NCI-H1092 (cell line): ENCODE measurements at places on chromosomes 12 and 14.

- DNase-seq = no peak
These were observed 54.6 kb downstream of the CDC42BPB start for GRCh38 chr14:103002578-103003350.

- no peak for DNase-seq
These were observed 31.3 kb downstream of the CYP46A1 start for GRCh38 chr14:99715266-99716000.

DNA sequence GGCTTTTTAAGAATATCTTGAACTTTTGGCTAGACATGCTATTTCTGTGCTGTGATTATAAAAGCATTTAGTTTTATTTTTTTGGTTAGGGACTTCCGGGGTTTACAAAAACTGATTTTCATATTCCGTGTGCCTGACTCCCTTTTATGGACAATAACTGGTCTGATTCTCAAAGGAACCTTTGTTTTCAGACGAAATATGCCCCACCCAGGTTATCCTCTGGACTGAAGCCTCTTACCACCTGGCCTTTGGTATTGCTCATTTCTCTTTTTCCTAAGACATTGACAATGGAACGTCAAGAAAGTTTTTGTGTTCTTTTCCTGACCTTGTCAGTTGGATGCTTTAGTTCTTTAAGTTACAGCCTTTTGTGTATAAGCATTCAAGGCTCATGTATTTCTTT, 10.8 kb downstream of the TIGAR start:
- DNase-seq = no peak

DNA sequence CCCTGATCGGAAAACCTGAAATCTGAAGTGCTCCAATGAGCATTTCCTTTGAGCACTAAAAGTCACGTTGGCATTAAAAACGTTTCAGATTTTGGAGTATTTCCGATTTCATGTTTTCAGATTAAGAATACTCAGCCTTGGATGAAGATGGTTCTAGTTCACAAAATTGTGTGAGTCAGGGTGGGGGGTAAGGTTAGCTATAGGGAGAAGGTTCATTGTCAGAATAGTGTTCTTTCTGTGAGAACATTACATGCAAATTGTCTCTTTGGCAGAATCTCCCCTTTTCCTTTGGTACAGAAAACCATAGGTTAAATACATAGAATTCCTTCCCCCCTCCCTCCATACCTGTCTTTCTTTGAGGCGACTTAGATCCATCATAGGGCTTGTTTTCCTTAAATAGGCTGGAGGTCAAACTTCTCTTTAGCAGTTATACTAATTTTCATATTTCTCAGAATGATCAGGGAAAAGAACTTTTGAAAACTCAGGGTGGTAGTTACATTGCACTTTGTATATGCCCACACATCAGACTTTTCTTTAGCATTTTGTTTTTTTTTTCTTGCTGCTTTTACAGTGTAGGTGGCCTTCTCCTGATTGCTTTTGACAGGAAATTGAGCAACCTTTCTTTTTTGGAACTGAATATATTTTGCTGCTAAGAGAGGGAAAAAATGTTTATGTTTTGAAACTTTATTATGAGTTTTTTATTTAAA, 503.5 kb downstream of the PCNX1 start:
- no peak for DNase-seq

- DNase-seq = no peak
These were observed 86.0 kb downstream of the FAR2 start for GRCh38 chr12:29234965-29235626.

- no peak for DNase-seq
These were observed 109.3 kb downstream of the ETV6 start for GRCh38 chr12:11758510-11759493.

DNA sequence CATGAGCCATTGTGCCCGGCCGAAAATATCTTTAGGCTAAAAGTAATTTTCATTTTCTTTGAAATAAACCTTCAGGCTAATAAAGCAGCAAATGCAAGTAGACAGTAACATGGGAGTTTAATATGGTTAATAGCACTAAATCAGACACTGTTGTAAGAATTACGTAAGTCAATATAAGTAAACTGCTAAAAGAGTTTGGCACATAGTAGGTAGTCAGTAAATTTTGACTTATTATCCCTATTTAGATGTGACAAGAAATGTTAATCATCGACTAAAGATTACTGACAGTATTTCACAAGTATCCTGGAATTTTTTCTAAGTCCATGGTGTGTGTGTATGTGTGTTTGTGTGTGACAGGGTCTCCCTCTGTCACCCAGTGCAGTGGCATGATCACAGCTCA, 3.9 kb downstream of the PPP4R3A start:
- DNase-seq = no peak

- DNase-seq = no peak
These were observed 3.0 kb upstream of the SLC38A1 start for GRCh38 chr12:46271863-46272262.

DNA sequence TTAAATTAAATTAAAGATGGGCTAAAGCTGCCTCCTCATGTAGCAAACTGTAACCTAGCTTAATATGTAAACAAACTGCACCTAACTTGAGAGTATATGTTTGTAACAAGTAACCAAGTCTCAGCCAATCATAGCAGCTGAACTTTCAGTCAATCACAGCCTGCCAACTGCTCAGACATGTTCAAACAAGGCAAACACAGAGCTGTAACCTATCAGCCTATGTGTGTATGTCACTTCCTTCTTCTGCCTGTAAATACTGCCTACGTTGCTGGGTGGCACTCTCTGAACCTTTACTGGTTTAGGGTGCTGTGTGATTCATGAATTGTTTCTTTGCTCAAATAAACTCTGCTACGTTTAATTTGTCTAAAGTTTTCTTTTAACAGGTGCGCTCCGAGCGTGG, 2.9 kb downstream of the SERPINA6 start:
- no peak for DNase-seq
